Muscle of back (tissue), 13 donors: ENCODE measurements at places on chromosomes 4 and X.
A peak's percentile ranks its signal among the peaks of the same experiment; 100 is the strongest.

DNA sequence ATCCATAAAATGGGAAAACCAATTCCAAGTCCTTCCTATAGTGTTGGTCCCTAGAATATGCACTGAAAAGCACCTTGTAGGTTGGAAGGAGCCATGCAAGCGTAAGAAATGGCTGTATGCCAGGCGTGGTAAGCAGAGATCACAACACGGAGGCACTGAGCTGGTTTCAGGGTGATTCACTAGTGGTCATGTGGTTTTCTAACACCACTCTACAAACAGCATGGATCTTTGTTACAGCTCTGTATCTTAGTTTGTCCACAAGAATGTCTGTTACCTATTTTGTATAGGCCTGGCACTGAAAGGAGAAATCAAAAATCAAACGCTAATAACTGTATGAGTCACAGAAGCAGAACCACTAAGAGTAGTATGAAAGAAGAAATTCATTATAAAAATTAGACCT is 71.9 kb downstream of the MAGEB17 start:
- peak; percentile 44 for DNase-seq

- no peak for DNase-seq
These were observed 1480.5 kb upstream of the IGFBP7 start for GRCh38 chr4:58590722-58591121.

DNA sequence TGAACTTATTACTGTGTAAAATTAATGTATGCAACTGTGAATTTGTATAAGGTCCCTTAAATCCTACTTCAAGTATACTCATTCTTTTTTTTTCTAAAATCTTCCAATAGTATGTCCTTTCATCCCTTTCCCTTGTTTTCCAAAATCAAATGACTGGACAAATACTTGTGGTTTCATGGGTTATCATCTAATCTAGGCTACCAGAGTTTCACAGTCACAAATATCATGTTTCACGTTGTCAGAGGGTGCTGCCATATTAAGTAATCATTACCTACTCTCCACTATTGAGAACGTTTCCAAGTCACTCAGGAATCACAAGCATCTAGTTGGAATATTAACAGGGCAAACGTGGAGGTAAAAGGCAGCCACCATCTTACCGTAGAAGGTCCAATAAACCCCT is 1235.0 kb upstream of the TENM3 start:
- no peak for DNase-seq

DNA sequence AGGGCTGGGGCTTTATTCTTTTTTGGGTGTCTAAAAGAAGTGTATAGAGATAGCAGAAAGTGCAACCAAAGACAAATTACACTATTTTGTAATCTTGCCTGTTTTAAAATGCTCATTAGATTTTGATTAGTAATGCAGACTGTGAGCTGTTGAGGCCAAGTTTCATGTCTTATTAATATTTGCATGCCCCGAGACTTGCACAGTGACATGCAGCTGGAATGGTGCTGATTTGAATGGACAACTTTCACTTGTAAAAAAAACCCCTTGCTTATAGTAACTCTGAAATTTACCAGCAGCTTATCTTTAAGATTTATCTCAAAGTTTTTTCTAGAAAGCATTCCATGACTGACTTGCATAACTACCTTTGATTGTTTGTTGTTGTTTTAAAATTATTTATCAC is 835.1 kb upstream of the IGFBP7 start:
- DNase-seq, result no peak
